Heart left ventricle (tissue), 16 donors: ENCODE measurements at places on chromosomes 2 and 18. TPM values are rescaled to one million over a fixed set of nuclear protein-coding genes. Genes with fewer than 3 reads are reported as not detected.
A peak's percentile ranks its signal among the peaks of the same experiment; 100 is the strongest.

- no peak for DNase-seq
Measured at GRCh38 chr18:75252136-75252535, 41.5 kb downstream of the TSHZ1 start.

GRCh38 chr18:1618364-1618763, 713.7 kb downstream of the ADCYAP1 start:
- DNase-seq = no peak

GRCh38 chr18:50161597-50162205, 33.2 kb downstream of the MYO5B start:
- no peak for DNase-seq

DNA sequence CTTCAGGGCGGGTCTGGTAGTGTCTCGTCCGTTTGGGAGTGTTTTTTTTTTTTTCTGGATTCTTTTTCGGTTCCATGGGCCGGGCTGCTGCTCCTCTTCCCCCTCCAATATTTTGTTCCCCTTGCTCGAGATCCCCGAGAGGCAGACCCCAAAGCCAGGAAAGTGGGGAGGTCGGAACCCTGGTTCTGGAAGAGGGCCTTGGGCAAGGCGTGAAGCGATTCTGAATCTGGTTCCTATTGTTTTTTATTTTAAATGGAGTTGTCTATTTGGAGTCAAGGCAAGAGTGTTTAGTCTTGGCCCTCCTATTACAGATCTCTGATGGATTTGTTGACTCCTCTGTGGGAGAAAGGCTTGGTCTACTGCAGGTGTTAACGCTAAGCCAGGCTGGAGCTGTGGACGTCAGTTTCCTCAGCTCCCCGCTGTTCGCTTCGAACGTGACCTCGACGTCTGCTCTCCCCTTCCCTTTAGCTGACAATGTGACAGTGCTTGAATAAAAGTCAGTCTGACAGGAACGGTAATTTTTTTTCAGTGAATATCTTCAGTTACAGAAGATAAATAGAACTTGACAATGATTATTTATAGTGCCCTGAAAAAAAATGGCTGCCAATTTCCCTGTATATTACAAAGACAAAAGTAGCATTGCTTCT, 683 bp upstream of the DNAJC27 start:
- peak; percentile 43 for DNase-seq

DNA sequence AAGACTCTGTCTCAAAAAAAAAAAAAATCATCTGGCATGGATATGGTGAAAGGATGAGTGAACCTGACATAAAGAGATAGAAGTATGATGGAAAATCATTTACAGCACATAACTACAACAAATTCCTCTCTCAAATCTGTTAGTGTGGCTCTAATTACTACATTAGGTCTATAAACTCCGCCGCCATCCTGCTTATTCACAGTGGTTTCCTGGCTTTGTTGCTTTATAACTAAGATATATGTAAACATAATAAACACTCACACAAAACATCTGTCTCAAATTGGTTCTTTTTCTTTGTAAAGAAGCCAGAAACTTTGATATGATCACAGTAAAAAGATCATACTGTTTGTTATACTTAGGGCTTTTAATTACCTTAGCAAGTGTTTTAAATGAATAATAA, 412.6 kb upstream of the FAM98A start:
- no peak for DNase-seq

- no peak for DNase-seq
Measured at GRCh38 chr2:118842661-118843482, 4.6 kb downstream of the EN1 start.

GRCh38 chr18:58863539-58864145, 1.0 kb upstream of the ZNF532 start:
- peak; percentile 59 for DNase-seq

DNA sequence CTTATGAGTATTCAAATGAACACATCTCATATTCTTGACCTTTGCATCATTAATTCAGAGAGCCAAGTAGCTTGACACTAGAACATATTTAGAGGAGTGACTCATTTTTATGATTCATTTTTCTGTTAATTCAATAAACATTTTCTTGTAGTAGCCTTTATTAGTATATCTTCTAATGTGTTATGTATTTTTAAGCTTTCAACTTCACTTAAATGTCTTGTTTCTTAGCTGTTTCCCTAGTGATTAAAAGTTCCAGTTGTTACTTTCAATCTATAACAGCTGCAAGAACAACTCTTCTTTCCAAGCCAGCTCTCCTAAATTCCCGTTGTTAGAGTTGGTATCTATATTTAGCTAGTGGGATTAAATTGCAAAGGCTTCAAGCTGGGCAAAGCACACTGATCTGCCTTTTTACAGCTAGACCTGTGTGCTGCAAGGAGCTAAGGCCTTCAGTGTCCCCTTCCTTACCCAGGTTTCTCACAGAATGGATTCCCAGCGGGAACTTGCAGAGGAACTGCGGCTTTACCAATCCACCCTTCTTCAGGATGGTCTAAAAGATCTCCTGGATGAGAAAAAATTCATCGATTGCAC, at the start of gene KLHL41:
KLHL41 (plus strand) TSS at position 405 of the 588 bp plus-strand sequence; CDS start at position 482, 77 bp downstream.
- no peak for DNase-seq

DNA sequence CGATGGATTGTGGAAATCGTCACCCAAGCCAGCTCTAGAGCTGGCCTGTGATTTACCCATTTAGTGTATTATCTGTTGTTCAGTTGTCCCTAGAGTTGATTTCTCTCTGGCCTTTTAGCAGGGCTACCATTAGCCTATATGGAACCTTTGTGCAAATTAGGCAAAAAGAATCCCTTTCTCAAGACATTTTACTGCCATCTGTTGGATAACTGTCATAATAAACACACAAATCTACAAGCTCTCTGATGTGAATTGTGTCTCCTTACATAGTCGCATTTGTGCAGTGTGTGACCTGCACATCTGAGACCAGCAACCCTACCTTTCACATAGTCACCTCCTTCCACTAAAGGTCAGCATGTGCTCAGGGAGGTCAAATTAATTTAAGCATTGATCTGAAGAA, 34.0 kb downstream of the LOXHD1 start:
- no peak for DNase-seq

DNA sequence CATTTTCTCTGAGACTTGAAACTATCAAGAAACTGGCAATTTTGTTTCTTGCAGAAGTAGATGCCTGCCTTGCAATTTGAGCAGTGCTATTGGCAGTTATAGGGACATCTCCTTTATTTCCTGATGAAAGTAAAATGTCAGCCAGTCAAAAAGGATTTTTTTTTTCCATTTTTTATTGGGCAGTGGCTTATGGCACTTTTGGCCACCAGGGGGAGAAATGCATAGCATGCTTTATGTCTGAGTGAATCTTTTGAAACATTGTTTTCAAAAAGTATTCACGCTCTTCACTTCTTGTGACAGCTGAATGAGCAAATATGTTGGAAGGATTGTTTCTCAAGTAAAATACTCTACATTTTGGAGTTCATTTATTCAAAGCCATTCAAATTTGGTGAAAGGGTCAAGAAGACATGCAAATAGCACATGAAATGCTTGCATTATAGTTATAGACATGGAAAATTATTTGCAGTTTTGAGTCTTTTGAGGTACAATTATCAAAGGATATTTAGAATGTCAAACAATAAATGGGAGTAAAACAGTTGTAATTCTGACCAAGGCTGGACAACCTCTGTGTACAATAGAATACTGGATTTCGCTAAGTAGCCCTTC, 491.0 kb downstream of the CDH2 start:
- DNase-seq = peak; percentile 27

- no peak for DNase-seq
Measured at GRCh38 chr2:73297151-73297559, 3.8 kb upstream of the EGR4 start.

GRCh38 chr2:19490846-19491435, 132.5 kb upstream of the OSR1 start:
- DNase-seq = no peak

DNA sequence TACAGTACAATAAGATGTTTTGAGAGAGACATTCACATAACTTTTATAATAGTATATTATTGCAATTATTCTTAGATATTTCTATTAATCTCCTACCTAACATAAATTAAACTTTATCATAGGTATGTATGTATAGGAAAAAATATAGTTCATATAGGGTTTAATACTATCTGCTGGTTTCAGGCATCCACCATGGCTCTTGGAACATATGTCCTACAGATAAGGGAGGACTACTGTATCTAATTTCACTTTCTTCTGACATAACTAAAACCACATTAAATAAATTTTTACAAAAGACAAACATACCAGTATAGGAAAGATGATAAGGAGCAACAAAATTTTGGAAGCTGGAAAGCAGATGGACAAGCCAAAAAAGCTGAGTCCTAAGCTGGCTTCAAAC, 67.9 kb upstream of the TMEM17 start:
- DNase-seq = no peak

GRCh38 chr2:31284107-31284506, 50.2 kb downstream of the EHD3 start:
- no peak for DNase-seq

- DNase-seq = no peak
Measured at GRCh38 chr2:149657401-149658040, 69.9 kb upstream of the MMADHC start.

- no peak for DNase-seq
Measured at GRCh38 chr2:143730953-143731260, 601.7 kb downstream of the ARHGAP15 start.

DNA sequence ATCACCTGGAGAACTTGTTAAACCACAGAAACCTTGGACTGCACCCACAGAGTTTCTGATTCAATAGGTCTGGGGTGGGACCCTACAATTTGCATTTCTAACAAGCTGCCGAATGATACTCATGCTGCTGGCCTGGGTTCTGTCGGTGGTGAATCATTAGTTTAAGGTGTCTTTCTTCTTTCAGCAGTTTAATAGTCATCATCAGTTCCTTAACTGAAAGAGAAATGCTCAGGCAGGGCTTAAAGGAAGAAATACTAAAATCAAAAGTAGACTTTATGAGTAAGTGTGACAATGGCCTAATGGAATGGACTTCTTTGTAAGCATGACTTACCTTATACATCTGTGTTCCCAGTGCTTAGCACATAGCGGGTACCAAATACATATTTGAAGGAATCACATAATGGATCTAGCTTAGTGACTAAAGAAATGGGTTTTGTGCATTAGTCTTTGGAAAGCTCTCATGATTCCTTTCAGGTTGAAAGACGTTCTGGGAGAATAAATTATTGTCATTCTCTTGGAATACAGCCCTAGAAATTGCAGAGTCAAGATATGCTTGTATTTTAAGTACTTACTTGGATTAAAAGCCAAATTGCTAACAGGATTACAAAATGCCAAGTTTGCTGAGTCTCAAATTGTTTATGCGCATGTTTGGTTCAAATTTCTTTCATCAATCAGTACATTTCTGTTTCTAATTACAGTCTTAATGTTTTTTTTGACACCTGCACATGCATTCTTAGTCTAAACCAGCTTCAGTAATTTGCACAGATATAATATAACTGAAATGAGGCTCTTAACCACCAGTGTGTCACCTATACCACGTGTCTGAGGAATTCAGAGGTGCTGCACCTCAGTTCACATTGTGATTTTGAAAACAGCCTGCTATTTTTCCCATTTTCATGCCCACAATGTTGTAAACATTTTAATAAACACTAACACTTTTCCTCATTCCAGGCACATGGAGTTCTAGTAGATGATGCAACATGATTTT, 220.3 kb upstream of the NRP2 start:
- DNase-seq = no peak

DNA sequence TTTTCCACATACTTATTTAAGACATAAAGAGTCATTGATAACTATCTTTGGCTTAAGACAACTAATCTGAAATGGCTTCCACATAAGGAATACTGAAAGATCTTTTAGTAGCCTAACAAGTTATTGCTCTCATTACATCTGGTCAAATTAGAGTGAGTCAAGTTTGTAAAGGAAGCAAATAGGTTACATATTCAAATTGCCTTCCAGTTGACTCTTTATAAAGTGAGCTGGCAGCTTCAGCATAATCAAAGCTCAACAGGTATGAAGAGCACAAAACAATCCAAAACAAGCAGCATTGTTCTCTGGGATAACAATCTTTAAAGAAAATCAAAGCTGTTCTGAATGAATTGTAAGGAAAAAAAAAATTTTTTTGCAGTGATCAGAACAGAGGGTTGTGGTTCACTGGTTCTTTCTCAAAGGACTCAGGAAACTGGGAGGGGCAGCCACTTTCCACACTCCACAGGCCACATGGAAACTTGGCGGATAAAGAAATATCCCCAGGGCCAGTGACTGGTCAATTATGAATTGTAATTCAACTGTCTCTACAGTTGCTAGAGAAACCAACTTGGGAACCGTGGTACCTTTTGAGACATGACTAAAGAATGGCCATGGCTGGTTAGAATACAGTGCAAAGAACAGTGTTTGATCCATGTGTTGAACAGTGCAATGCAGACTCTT, 369.3 kb upstream of the KCNH7 start:
- no peak for DNase-seq

GRCh38 chr2:223900531-223900930, 44.6 kb downstream of the WDFY1 start:
- DNase-seq = no peak

GRCh38 chr2:104521247-104521646, 332.7 kb upstream of the POU3F3 start:
- no peak for DNase-seq

DNA sequence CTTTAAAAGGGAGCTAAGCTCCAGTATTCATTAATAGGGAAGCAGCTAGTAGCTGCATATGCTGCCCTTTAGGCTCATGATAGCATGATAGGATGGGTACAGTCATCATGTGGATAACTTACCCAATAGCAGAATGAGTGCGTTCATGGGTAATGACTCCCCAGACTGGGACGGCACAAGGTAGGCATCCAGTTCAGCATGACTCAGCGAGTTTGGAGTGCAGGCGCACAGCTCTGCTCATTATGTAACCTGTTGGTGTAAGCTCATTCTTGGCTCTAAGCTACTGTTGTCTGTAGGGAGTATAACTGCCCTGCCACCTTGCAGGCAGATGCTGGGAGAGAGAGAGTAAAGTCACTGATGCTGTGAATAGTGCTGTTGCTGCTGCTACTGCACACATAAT, 209.2 kb upstream of the SYT4 start:
- DNase-seq = no peak

ZNF385B gene
- 4.9 TPM for total RNA-seq

CELF4 gene
- total RNA-seq = not detected

DPYSL5 gene
- total RNA-seq = not detected

PLCL1 gene
- total RNA-seq = 90.4 TPM

INHA gene
- 14.2 TPM for total RNA-seq

FHOD3 gene
- total RNA-seq = 532 TPM

POTEJ gene
- total RNA-seq = not detected

SNED1 gene
- total RNA-seq = 4.9 TPM

DYNAP gene
- not detected for total RNA-seq

EVA1A gene
- not detected for total RNA-seq

FARP2 gene
- total RNA-seq = 25.1 TPM

ANKRD30BL gene
- total RNA-seq = not detected

CCDC74A gene
- total RNA-seq = 1.9 TPM
